ENCODE measurements at places on chromosomes 6 and 20.

GRCh38 chr6:158568549-158568948 lies 8.7 kb downstream of the TMEM181 start:
- no peak for DNase-seq

GRCh38 chr6:129140526-129140925 lies 257.6 kb downstream of the LAMA2 start:
- DNase-seq: no peak

DNA sequence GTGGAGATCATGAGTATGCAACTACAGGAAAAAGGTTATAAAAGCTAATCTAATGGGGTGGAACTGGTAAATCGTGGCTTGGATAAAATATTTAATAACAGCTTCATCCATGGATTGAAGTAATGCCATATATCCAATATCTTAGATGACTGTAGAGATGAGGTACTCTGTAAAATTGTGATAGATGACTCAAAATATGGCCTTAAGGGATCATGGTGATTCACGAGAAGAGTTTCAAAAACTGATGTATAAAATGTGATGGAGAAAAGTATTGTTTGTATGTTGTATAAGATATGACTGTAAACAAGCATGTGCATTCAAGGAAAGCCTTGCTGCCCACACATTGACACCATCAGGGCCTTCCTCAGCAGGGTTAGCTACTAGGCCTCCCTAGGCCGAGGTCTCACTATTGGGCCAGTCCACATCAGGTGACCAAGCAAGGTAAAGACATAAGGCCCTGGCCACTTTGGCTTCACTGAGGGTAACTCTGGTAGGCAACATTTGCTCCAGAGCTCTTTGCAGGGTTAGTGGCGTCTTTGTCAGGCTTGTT lies 17.7 kb upstream of the CCN6 start:
- no peak for DNase-seq

DNA sequence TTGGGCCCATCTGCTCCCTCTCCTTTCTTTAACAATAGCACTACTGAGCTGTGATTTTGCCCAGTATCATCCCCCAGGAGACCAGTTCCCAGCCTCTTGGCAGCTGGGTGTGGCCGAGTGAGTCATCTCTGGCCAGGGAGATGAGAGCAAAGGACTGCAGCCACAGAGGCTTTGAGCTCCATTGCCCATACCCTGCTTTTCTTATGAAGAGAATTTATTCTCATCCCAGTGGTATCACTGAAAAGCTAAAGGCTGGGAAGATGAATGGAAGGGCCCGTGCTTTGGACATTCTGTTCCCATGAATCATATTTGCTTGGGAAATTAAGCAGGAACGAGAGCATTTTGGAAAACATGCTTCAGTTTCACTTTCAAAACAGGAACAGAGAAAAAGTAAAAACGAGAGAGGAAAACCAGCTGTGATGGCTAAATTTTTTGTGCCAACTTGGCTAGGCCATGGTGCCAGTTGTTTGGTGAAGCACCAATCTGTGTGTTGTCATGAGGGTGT lies 14.9 kb downstream of the CST3 start:
- peak; percentile 21 for DNase-seq

DNA sequence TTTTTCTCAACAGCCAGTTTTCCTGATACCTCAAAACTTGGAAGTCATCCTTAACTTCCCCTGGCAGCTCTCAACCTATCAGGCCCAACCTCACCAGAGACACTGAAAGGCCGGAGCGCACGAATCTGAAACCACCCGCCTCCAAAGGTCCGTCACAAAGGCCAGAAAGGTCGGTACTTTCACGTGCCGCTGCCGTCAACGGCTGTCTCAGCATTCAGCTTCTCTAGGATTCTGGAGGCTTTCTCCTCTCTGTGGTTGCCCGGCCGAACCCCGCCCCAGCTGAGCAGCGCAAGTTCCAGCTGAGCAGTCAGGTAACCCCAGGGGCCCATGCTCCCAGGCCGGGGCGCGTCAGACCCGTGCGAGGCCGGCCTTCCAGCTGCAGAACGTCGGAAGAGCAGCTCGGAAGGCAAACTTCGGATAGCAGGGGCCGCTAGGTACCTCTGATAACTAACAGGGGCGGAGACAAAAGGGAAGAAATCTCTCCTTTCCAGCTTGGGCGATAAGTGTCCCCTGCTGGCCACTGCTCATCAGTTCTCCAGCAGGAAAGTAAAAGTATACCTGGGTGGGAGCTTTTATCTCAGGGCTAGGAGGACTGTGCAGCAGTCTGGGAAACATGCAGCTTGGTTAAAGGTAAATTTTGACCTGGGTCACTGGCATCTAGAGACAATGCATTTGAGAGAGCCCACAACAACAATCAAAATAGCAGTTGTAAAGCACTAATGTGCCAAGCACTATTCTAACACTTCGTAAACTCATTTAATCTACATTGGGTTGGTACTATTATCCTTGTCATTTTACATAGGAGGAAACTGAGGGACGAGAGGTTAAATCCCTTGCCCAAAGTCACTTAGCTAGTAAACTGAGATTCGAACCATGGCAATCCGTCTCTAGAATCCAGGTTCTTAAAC lies 16.1 kb downstream of the ZSCAN12 start:
- peak; percentile 88 for DNase-seq

- DNase-seq: no peak
Observed at GRCh38 chr6:155014670-155015300, 19.7 kb downstream of the TIAM2 start.

GRCh38 chr6:122789182-122790027 lies at the start of gene SMPDL3A:
Gene SMPDL3A (plus strand): TSS chr6:122789258. CDS start chr6:122789347, 89 bp downstream.
- DNase-seq: peak; percentile 18

- no peak for DNase-seq
Observed at GRCh38 chr6:35016502-35017321, 124.4 kb downstream of the TCP11 start.

DNA sequence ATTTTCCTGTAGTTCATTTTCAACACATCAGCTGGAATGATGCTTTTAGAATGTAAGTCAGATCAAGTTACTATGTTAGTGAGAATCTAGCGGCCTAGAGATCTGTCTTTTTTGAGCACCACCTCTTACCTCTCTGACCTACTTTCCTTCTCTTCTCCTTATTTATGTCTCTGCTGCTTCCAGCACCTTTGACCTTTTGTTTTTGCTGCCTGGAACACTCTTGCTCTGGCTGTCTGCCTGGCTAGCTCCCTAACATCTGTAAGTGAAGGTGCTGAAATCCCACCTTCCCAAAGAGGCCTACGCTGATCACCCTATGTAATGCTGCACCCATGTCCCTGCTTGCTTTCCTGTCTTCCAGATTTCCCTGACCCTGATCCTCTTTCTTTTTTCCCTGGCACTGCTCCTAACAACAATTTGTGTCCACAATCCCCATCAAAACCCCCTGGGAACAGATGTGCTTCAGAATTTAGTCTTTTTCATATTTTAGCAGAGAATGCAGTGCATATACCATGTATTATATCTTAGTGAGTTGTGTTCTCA lies 87.8 kb downstream of the RFPL4B start:
- DNase-seq: no peak

DNA sequence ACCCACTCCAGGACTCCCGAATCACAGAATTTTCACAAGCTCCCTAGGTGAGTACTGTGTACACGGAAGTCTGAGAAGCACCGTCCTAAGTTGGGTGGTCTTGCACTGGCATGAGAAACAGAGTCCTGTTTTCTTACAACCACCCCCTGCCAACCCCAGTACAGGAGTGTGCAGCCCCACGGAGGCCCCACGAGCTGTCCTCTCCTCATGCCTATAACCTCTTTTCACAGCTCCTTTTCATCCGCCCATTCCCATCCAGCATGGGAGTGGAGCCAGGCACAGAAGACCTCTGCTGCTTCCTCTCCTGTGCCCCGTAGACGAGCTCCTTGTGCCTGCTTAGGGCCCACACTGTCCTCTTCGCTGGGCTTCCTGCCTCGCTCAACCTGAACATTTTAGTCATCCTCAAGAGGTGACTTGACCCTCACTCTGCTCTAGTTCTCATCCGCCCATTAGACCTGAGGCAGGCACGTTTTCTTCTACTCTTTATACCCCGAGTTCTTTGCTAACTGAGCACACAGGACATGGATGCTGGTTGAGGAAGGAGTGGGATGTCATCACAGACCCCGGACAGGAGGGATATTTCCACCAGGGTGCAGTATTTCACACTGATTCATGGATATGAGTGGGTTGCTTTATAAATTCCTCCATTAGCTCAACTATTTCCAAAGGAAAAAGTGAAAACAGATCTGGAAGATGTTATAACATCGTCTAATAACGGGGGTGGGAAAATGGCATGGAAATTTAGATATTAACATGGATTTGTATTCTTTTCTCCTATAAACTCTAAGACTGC lies 160.5 kb downstream of the TTLL2 start:
- DNase-seq: peak; percentile 7

DNA sequence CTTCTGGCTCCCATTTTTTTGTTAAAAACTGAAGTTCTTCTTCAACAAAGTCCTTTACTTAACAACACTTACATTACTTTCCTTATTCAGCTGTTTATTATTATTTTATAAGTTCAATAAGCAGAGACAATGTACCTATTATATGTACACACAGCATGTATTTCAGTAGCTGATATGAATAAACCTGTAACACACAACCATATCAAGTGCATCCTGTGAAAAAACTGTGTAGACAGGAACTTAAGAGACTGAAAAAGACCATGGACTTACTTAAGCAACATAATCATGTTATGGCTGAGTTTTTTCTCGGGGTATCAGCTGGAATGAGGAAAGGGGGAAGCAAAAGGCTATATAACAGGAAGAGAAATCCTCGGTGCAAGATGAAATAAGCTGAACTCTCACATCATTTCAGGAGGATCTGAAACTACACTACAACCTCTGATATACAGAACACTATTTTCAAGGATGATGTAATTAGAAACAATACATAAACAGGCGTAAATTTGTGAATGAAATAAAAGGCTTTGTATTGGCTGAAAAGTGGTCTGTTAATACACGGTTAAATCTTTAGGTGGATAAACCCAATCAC lies 70.9 kb downstream of the REV3L start:
- DNase-seq: no peak

DNA sequence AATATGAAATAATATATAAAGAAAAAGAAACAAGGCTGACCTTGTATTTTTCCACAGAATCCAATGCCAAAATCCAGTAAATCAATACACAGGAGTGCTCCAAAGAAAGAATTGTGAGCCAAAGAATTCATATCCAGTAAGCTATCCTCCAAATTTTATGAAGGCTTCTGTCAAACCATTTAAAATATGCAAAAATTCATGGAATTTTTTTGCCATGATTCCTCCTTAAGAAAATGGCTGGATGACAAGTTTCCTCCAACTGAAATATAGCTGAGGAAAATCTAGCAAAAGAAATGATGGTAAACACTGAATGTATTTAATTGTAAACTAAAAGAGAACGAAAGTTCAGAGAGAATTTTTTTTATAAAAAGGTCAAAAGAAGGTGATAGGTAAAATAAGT lies 290.3 kb downstream of the UBE3D start:
- DNase-seq: no peak

DNA sequence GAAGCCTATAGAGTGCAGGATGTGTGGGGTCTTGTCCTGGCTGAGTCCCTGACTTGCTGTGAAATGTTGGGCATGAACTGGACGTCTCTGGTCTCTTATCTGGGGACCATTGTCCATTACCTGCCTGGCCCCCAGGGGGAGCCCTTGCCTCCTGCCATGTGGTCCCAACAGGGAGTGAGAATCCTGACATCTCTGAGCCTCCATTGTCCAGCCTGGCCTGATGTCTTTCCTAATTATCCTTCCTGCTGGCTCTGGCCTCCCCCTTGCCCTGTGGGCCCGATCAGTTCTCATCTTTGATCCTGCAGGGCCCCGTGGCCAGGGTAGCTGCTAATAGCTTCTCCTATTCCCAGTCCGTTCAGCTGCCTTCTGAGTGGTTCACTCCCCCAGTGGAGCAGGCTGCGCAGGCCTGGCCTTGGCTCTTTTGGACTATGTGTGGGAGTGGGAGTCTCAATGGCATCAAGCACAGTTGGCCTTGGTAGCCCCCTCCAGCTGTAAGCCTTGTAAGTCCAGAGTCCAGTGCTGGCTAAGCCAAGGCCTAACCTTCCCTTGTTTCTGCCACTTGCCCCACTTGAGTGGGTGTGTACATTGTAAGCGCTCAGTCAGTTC lies 77.9 kb upstream of the RALY start:
- peak; percentile 52 for DNase-seq

- DNase-seq: peak; percentile 70
Observed at GRCh38 chr20:32470025-32470861, 112.1 kb downstream of the ASXL1 start.

- no peak for DNase-seq
Observed at GRCh38 chr6:14819001-14819400, 426.9 kb upstream of the JARID2 start.

- DNase-seq: no peak
Observed at GRCh38 chr6:38193481-38194281, 374.2 kb downstream of the ZFAND3 start.

DNA sequence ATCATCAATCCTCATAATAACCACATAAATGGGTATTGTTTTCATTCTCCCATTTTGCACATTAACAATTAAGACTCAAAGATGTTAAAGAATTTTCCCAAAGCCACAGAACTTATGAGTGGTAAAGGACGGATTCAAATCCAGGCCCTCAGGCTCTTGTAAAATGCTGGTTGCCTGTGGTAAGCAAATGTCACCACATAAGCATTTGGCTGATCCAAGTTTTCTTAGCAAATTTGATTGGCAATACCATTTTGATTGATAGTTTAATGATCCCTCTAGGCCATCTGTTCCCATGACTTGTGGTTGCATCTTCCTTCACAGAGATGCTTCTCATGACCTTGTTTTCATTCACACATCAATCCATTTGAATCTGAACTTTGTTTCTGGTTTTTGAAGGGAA lies 252.0 kb upstream of the RIN2 start:
- no peak for DNase-seq

DNA sequence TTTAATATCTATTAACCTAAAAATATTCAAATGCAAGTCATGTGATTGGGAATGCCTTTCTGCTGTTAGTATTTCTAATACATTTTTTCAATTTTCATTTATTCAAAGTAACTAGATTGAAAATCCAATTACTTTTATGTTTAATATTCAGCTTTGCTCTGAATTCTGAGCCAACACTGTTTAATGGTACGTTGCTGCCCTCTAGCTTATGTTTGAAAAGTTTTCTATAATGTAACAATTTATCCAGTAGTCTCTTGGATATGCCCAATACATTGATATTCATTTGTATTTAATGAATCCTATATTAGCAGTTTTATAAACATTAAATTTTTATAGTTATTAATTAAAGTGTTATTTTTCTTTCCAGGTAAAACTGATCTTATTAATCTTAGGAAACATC lies 47.4 kb downstream of the LGSN start:
- DNase-seq: peak; percentile 34

DNA sequence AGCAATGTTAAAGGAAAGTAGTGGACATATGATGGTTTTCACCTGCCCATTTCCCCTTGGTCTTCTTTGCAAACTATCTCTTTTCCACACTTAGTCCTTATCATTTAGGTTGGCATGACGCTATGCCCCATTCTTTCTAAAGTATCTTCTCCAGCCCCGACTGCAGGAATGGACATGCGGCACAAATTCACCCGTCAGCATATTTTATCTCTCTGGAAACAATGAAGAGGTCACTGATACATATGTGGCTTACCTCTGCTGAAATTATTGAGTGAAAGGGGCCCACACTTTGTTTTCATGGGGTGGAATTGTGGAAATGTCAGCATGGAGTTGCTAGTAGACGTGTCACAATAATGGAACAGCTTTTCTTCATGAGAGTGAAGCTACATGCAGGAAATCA lies 45.8 kb upstream of the MEI4 start:
- no peak for DNase-seq

All from hematopoietic multipotent progenitor cell treated with erythropoietin and hydrocortisone succinate and interleukin-3 and kit ligand, for 8 days (in vitro differentiated cells).